MV-4-11 (cell line): ENCODE measurements at places on chromosomes 3 and 15.

DNA sequence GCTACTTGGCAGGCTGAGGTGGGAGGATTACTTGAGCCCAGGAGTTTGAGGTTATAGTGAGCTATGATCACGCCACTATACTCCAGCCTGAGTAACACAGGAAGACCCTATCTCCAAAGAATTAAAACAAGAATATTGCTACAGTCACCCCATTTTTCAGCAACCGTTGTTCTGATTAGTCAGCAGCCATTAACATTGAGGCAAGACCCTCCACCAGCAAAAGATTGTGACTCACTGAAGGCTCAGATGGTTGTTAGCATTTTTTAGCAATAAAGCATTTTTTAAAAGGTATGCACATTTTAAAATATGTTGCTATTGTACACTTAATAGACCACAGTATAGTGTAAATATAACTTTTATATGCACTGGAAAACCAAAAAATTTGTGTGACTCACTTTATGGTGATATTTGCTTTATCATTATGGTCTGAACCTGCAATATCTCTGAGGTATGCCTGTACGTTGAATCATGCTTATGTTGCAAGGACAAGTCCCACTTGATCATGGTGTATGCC is 492.6 kb downstream of the SQOR start:
- no peak for DNase-seq

GRCh38 chr3:50341537-50341936 is 901 bp upstream of the RASSF1 start:
- DNase-seq: no peak

DNA sequence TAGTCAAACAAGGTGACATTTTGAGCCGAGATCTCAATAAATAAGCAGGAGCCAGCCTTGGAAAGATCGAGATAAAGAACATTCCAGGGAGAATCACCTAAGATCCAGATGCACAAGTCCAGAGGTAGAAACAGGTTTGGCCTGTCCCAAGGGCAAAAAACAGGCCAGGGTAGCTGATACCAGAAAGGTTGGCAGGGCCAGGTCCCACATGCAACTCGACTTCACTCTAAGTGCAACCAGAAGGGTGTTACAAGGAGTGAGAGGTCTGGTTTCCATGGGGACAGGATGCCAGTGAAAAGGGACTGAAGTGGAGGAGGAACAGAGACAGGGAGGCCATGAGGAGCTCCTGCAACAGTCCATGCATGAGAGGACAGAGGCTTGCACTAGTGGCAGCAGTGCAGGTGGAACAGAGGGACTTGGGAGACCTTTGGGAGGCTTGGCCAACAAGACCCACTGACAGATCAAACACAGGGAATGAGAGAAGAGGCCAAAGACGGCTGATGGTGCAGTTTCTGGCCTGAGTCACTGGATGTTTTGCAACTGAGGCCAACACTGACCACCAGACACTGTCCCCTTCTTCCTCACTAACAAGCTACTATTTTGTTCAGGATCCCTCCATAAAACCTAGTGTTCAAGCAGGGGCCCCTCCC is 5.2 kb downstream of the TPRA1 start:
- no peak for DNase-seq

DNA sequence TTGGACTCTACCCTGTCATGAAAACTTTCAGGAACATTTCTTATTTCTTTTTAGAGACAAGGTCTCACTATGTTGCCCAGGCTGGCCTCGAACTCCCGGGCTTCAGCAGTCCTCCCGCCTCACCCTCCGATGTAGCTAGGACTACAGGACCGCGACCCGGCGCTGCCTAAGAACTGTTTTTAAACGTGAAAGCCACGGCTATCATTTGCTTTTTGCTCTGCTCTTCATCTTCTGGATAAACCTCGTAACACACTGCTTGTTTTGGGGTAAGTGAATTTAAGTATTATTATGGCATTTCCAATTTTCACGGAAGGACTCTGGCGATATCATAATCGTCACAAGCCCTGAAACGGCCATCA is 14.3 kb upstream of the CCNL1 start:
- peak; percentile 46 for DNase-seq

- no peak for DNase-seq
Observed at GRCh38 chr3:29700256-29700655, 419.4 kb downstream of the RBMS3 start.

- no peak for DNase-seq
Observed at GRCh38 chr3:186640473-186640818, 247 bp downstream of the FETUB start.

DNA sequence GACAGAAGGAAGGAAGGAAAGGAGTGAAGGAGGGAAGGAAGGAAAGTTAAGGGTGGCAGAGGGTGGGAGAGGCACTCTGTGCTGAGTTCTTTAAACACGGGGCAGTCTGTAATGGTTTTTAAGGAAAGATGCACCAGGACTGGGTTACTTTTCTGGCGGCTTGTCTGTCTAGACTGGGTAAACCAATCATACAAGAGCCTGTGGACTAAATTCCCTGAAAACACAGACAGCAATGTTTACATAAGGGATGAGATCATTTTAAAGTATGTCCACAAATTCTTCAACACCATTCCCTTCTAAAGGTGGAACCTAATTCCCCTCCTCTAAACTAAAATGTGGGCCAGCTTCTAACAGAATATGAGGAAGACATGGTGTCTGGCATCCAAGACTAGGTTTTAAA is 235.5 kb upstream of the IGF1R start:
- no peak for DNase-seq

GRCh38 chr3:113259196-113259595 is 47.8 kb downstream of the BOC start:
- DNase-seq: no peak

DNA sequence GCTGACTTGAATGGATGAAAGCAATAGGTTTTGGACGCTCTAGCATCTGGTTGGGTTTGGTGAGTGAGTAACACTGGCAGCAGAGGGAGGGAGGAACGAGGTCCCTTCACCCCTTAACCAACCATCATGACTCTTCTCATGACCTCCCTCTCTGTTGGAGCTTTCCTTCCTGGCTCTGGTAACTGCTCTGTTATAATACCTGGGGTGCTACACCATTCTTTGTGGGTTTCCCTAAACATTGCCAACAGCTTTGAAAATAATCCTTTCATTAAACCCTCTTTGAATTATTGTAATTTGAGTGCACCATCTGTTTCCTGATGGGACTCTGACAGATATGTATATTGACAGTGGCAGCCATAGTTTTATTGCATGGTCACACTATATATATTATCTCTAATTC is 146.2 kb upstream of the PTPRG start:
- no peak for DNase-seq

- no peak for DNase-seq
Observed at GRCh38 chr3:141507392-141508066, 20.7 kb downstream of the RASA2 start.

DNA sequence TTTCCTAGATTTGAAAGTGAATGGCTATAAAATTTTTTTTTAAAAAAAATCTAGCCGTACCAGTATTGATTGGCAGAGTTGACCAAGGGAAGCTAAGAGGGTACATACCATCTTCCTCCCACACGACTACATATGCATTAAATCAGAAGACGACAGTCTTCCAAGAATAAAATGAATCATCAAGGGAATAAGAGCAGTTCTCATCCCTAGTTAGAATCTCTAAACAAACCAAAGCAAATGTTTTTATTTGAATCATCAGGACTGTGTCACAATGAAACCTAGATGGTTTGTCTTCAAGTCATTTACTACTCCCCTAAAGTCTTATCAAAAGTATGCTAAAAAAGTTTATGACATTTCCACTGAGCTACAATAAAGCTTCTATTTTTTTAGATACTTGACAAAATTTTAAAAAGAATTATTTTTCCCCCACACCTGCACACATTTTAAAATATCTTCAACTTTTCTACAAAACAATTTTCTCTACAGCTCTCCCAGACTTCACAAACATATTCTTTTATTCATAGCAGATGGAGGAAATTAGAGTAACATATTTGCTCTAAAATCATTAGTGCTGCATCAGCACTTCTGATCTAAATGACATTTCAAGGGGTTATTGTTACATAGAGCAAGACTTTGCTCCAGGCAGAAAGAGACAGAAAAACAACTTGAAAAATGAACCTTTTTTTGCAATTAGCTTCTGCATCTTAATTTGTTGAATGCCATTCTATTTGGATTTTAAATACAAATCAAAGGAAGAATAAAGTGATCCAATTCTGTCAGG is 547.1 kb downstream of the FHIT start:
- no peak for DNase-seq

DNA sequence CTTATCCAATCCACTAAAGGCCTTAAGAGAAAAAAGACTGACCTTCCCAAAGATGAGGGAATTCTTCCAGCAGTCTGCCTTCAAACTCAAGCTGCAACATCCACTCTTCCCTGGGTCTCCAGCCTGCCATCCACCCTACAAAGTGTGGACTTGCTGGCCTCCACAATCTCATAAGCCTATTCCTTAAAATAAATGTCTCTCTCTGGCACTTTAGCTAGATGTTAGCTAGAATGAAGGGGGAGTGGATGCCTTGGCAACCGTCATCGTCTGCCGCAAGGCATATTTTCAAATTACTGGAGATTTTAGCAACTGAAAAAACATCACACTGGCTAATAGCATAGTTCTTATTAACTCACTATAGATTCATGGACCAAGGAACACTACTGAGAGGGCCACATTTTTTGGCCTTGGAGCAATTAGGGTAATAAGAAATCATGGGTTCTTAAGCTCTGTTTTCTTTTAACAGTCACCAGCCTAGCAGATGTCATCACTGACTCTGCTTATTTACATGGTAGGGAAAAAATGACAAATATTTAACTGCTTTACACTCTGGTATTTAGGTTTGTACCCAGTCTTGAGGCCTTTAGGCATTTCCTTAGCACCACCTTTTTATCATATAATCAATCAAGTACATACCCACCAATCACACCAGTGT is 245.3 kb downstream of the MYRIP start:
- no peak for DNase-seq

- no peak for DNase-seq
Observed at GRCh38 chr15:62505762-62506161, 340.7 kb upstream of the C2CD4B start.

- no peak for DNase-seq
Observed at GRCh38 chr3:37852097-37852496, 9.6 kb upstream of the CTDSPL start.

- DNase-seq: no peak
Observed at GRCh38 chr15:38652183-38652794, 87.7 kb upstream of the RASGRP1 start.

DNA sequence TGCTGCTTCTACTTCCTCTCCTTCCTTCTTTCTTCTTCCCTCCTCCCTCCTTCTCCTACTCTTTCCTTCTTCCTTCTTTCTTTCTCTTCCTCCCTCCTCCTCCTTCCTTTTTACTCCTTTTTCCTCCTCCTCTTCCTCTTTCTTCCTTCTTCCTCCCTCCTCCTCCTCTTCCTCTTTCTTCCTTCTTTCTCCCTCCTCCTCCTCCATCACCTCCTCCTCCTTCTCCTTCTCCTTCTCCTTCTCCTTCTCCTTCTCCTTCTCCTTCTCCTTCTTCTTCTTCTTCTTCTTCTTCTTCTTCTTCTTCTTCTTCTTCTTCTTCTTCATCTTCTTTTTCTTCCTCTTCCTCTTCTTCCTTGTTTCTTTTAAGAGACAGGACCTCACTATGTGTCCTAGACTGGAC is 224.0 kb downstream of the NR2F2 start:
- DNase-seq: no peak

- no peak for DNase-seq
Observed at GRCh38 chr3:108538083-108538482, 27.7 kb upstream of the MYH15 start.

DNA sequence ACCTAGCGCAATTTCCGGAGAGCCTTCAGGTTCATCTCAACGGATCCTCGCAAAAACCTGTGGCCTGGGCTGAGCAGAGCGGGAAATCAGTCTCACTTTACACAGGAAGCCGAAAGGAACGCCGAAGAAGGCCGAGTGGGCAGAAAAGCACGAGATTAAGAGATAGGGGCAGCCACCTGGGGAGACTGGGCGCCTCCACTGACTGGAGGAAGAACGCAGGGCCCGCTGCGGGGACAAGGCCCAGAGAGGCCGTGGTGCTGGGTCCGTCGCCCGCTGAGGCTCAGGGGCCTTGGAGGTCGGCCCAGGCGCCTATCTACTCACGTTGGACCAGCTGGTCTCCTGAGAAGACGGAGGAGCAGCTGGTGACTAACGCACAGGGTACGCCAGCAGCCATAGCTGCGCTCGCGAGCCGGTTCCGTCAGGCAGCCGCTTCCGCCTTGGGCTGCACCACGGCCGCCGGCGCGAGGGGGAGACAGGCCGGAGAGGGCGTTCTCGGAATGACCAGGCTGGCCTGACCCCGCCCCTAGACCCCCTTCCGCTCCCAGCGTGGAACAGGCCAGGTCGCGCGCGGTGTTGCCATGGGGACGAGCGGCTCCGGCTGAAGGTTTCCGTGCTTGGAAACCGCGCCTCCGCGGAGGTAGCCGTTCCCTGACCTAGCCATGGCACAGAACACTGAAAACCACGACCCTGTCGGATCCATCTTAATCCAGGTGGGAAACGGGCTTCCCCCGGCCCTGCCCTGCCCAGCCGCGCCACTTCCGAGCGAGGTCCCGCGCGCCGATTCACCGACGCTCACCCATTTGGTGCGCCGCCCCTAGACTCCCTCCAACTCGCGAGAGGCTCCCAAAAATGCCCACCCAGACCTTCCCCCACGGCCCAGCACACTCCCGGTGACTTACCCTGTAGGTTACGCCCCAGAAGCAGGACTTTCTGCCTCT is at the start of the genes AAGAB and IQCH:
Gene AAGAB (minus strand): TSS at position 424 of the 938 bp plus-strand sequence. CDS start 30 bp downstream, at position 394.
Gene IQCH (plus strand): TSS at position 549 of the 938 bp plus-strand sequence. CDS start 111 bp downstream, at position 660.
- peak; percentile 91 for DNase-seq
